ENCODE measurements at places on chromosomes 5 and 9.
A peak's percentile ranks its signal among the peaks of the same experiment; 100 is the strongest.

DNA sequence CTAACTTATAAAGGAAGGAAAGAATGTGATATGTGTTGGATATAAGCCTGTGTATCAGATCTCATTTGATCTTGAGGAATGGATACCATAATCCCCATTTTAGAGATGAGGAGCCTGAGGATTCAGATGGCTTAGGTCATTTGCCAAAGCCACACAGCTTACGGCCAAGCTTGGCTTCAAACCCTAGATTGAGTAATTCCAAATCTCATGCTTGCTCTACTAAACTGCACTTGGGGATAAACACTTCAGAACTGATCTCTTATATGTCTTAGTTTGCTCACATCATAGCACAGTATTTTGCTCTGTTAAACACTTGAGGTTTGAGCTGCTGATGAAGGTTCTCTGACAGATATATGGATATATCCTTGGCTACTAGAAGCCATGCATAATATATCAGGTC lies 504.4 kb downstream of the NTRK2 start:
- no peak for DNase-seq

DNA sequence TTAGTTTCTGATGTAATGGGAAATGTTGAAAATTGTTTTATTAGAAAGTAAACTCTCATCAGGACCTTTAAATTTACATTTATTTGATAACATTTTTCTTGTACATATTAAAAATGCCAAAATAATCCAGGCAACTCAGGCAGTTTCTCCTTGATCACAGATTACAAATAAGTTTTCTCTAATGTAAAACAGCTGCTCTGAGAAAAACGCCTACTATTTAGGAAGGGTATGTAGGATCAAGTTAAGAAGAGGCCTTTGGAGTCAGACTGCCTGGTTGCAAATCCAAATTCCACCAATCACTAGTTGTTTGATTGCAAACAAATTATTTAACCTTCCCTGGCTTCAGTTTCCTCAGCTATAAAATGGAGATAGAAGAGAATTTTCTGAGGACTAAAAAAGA lies 610.8 kb downstream of the PDE4D start:
- no peak for DNase-seq

- no peak for DNase-seq
Observed at GRCh38 chr5:77718934-77719610, 57.1 kb downstream of the TBCA start.

- no peak for DNase-seq
Observed at GRCh38 chr9:126380447-126380846, 53.8 kb downstream of the MVB12B start.

DNA sequence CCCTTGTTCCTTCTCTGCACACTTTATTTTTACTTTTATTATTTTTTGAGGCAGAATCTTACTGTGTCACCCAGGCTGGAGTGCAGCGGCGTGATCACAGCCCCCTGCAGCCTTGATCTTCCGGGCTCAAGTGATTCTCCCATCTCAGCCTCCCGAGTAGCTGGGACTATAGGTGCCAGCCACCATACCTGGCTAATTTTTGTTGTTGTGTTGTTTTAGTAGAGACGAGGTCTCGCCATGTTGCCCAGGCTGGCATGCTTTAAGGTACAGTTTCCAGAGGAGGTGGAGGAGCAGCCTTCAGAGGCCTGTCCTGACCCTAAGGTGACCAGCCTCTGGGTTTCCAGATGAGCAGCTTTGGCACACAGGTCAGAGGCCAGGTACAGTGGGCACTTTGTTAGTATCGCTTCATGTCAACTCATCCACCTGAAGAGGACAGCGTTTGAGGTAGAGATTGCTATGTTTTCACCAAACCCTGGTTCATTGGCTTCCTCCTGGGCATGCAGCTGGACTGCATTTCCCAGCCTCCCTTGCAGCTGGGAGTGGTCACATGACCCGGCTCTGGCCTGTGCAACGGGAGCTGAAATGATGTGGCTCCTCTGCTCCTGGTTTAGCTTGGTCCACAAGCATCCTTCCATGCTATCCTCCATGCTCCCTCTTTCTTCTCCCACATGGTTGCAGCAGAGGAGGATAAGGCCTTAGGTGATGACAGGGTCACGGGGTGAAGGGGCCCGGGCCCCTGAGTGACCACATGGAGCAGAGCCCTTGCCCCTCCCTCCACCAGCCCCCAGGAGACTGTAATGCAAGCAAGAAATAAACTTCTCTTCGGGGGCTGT lies 139.3 kb upstream of the IER5L start:
- DNase-seq, result no peak

GRCh38 chr9:136545965-136546696 lies at the start of gene NOTCH1:
Gene NOTCH1, minus strand, starts transcription at chr9:136546048. Its CDS starts 262 bp downstream, at chr9:136545786.
- DNase-seq, result peak; percentile 78

GRCh38 chr9:113584428-113585084 lies 121.0 kb downstream of the RGS3 start:
- no peak for DNase-seq

Measured in stimulated activated CD8-positive, alpha-beta memory T cell treated with anti-CD3 and anti-CD28 coated beads, Interleukin-4, amount 100 ng/mL, for 1 hour (primary cell).